ENCODE measurements at places on chromosomes 2 and 18.
A peak's percentile ranks its signal among the peaks of the same experiment; 100 is the strongest.

- DNase-seq: no peak
These were observed 109.2 kb upstream of the AGAP1 start for GRCh38 chr2:235384624-235385023.

DNA sequence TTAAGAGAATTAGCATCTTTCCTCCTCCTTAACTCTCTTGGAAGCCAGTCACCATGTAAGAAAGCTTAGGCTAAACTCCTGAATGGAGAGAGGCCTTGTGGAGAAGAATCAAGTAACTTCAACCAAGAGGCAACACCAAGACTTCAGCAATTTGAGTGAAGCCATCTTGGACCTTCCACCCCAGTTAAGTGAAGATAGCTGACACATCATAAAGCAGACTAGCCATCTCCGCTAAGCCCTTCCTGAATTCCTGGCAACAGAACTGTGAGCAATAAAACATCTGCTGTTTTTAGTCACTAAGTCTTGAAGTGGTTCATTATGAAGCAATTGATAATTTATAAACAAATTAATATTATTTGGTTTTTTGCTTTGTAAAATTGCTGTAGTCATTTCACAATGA lies 1.5 kb upstream of the ZNF397 start:
- DNase-seq: no peak

GRCh38 chr2:23988371-23988770 lies 21.5 kb upstream of the MFSD2B start:
- DNase-seq: no peak

- DNase-seq: no peak
These were observed 29.7 kb downstream of the C2orf42 start for GRCh38 chr2:70161069-70161534.

DNA sequence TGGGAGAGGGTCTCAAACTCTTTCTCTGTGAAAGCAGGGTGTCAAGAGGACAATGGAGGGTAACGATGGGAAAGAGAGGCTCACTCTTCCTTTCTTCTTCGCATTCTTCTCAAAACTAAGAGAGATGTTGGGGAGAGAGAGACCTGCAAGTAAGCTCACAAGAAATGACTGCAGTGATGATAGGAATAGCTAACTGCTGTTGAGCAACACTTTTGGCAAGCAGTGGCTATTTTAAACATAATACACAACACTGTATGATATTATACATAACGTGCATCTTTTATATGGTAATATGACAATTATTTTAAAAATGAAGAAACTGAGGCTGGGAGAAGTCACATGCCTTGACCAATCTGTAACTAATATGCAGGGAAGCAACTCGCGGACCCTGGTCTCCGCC lies 247.5 kb downstream of the CMPK2 start:
- DNase-seq: no peak

DNA sequence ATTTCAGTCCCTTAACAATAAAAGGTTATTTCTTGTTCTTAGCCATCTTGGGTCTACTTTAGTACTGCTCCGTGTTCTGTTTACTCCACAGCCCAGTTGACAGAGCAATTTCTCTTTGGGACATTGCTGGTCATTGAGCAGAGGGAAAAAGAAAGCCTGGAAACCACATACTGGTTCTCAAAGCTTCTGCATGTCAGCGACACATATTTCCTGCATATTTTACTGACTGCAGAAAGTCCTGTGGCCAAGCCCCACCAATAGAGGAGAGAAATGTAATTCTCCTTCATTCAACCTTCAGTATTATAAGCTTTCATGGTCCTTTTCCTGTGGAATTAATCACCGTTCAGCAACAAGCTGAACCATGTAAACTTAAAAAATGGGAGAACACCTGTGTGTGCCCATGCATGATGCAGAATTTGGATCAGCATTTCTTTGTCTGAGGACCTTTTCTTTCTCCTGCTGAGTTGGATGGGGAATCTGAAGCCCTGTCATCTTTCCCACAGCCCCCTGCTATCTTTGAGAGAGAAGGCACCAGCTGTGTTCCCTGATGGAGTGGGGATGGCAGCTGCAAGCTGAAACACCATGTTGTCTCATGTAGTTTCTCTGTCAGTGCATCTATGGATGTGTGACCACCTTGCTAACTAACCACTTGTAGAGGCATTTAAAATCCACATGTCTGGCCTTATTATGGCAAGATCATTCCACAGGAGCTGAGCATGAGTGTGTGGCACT lies 431.6 kb downstream of the MEIS1 start:
- no peak for DNase-seq

DNA sequence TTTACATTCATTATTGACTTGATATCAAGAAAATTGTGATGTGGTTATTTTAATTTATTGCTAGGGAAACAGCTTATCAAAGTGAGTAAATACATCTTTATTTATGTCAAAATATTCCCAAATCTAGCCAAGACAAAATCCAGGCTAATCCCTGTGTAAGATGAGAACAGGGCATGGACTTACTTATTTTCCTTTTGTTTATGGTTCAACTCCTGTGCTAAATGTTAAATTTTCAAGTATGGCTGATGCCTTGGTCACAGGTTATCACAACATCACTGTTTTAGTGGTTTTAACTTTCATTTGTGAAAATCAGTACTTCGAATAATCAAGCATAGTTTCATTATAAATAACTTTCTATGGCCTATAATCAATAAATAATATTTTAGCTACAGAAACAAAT lies 657.0 kb upstream of the SYT4 start:
- DNase-seq: no peak

GRCh38 chr2:10300328-10300920 lies 2.3 kb upstream of the HPCAL1 start:
- DNase-seq: no peak

DNA sequence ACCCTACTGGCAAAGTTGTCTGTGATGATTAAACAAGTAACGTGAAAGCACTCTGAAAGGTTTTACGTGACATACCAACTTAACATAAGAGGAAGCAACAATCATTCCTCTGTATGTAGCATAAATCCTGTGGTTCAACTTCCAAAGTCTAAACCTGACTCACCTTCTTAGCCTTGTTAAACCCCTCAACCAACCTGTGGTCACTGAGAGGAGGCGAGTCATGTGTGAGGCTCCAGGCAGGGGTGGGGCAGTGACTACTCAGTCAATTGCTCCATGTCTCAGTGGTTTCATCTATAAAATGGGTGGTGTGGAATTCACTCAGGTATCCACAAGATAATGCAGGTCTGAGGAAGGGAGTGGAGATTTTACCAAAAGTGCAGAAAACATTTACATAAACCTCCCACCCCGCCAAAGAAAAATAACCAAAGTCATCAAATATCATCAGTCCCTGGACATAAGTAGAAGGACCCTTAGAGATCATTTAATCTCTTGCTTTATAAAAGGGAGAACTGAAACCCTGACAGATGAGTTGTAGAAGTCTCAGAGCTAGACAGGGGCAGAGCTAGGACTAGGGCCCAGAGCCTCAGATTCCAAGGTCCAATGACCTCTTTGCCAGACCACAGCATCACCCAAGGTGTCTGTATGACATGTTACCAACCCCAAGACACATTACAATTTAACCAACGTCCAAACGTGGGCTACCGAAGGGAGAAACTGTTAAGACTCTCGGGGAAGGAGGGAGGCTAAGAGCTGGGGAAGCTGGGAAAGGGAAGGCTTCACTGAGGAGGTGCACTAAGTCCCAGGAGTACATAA lies 3.7 kb upstream of the PCBP1 start:
- DNase-seq: peak; percentile 48

GRCh38 chr2:203346612-203347011 lies 18.4 kb downstream of the ABI2 start:
- no peak for DNase-seq

DNA sequence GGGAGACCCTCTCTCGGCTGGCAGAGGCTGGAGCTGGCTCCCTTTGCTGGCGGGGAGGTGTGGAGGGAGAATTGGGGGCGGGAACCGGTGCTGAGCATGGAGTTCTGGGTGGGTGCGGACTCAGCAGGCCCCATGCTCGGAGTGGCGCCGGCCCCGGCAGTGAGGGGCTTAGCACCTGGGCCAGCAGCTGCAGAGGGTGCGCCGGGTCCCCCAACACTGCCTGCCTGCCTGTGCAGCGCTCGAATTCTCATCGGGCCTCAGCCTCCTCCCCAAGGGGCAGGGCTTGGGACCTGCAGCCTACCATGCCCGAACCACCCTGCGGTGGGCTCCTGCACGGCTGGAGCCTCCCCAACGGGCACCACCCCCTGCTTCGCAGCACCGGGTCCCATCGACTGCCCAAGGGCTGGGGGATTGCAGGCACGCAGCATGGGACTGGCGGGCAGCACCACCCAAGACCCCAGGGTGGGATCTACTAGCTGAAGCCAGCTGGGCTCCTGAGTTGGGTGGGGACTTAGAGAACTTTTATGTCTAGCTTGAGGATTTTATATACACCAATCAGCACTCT lies 129.8 kb downstream of the LRRC30 start:
- DNase-seq: no peak

GRCh38 chr2:119449521-119449920 lies 17.9 kb downstream of the TMEM37 start:
- no peak for DNase-seq

DNA sequence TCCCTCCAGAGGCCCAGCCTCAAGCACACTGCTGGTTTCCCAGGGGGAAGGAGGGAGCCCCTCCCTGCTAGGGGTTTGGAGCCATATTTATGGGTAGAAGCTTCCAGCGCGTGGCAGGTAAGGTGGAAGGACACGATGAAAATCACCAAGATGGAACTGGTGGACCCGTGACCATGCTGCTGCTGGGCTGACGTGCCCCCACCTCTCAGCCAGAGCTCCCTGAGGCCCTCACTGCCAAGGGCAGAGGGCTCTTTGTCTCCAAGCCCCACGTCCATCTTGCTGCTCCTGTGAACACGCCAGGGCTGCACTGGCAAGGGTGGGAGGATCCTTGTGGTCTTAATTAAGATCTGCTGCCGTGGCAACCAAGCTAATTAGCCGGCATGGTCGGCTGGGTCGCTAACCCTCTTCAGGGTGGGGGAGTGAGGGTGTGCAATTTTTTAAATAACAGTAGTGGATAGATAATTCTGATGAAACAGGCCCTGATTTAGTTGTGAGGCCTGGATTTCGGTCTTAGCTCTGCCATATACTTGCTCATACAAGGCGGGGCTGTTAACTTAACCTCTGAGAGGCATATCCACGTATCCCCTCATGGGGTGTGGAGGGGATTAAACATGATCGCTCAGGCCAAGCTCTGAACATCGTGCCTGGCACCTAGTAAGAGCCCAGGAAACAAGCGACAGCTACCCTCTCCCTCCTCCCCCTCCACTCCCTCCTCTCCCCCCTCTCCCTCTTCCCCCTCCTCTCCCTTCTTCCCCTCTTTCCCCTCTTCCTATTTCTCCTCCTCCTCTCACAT lies 232.8 kb downstream of the CELF4 start:
- no peak for DNase-seq

DNA sequence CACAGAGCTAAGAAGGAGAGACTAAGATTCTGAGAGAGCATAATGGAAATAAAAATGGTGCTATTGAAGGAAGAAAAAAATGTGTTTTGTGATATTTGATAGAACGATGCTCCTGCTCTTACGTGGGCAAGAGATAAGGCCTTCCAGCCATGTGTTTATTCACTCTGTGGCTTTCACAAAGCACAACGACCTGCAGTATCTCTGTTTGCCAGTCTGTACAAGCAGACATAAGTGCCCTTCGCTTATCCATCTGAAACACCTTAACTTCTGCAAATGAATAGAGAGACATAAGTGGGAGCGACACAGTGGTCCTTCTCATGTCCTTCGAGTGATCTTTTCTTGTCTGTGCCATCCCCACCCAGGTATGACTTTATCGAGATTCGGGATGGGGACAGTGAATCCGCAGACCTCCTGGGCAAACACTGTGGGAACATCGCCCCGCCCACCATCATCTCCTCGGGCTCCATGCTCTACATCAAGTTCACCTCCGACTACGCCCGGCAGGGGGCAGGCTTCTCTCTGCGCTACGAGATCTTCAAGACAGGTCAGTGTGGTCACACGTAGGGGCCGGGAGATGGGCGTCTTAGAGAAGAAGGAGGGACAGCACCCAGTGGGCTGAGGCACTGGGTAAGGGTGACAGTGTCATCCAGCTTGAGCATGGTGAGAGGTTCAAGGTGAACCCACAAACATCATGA lies 33.7 kb downstream of the NRP2 start:
- DNase-seq: no peak

GRCh38 chr2:216339456-216340279 lies 32.6 kb downstream of the MARCHF4 start:
- DNase-seq: no peak

GRCh38 chr2:216516730-216517350 lies 18.2 kb downstream of the RPL37A start:
- DNase-seq: peak; percentile 25

DNA sequence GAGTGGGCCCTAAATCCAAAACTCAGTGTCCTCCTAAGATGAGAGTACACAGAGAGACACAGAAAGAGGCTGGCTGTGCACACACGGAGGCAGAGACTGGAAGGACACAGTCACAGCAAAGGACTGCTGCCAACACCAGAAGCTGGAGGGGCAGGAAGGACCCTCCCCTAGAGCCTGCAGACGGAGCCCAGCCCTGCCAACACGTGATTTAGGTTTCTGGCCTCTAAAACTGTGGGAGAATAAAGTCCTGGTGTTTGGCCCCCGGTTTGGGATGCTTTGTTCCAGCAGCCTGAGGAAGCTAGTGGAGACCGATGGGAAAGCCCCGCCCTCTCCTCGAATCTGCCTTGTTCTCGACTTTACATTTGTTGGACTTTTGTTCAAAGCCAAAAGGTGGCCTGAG lies 10.6 kb downstream of the CNDP1 start:
- no peak for DNase-seq

GRCh38 chr2:169031202-169031601 lies at the start of gene ABCB11:
Gene ABCB11, minus strand, starts transcription at chr2:169031324. Its CDS starts 13,199 bp downstream, at chr2:169018125.
- DNase-seq: no peak

GRCh38 chr2:85852937-85853498 lies 35.8 kb downstream of the ST3GAL5 start:
- DNase-seq: no peak

- DNase-seq: peak; percentile 0
These were observed 70.4 kb downstream of the KIAA1328 start for GRCh38 chr18:36899289-36899688.

- DNase-seq: no peak
These were observed 100.7 kb downstream of the DGKD start for GRCh38 chr2:233455006-233455405.

DNA sequence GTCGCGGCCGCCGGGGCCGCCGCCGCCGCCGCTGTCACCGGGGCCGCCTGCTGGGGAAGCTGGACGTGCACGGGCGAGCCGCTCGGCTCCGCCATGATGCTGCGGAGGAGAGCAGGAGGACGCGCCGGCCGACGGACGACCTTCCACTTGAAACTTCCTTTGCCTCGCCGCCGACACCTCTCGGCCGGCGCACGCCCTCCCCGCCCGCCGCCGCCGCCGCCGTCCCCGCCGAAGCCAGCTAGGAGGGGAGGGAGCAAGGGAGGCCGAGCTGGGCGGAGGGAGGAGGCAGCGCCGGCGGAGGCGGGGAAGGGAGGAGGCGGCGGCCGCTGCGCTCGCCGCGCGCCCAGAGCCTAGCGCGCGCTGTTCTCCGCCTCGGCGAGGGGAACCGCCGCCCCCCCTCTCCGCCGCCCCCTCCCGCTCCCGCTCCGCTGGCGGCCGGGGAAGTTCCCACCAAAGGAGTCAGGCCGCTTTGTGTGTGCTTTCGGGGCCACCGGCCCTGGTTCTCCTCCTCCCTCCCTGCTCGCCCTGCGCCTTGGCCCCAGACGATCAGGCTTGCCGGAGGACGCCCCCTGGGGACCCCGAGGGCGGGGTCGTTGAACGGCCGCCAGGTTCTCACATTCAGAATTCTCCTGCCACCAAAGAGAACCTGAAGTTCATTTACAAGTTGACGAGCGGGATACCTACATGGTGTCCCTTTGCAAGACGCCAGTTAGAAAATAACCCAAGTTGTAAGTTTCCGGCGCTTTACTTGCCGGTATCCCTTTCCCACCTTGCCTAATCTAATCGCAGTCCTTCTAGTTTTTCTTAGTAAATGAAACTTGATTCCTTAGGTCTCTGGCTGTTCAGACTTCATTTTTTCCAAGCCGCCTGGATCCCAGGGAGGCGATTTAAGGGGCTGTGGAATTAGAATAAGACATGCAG lies at the start of gene STK39:
Gene STK39 (minus strand): TSS at position 255 of the 921 bp plus-strand sequence. CDS start 160 bp downstream, at position 95.
- peak; percentile 75 for DNase-seq

Data from Caco-2 (cell line).